Stimulated activated CD8-positive, alpha-beta memory T cell treated with anti-CD3 and anti-CD28 coated beads, Interleukin-15, amount 100 ng/mL, for 1 hour (primary cell): ENCODE measurements at places on chromosomes 3 and 15.

GRCh38 chr3:185680231-185680630 is 94.1 kb downstream of the SENP2 start:
- DNase-seq, result no peak

GRCh38 chr15:77550301-77551251 is 82.1 kb downstream of the LINGO1 start:
- no peak for DNase-seq

GRCh38 chr3:58018892-58019742 is 10.9 kb downstream of the FLNB start:
- no peak for DNase-seq

- no peak for DNase-seq
Observed at GRCh38 chr3:2655229-2655701, 454.9 kb downstream of the IL5RA start.

- no peak for DNase-seq
Observed at GRCh38 chr15:40498418-40498817, 27.6 kb downstream of the CHST14 start.

DNA sequence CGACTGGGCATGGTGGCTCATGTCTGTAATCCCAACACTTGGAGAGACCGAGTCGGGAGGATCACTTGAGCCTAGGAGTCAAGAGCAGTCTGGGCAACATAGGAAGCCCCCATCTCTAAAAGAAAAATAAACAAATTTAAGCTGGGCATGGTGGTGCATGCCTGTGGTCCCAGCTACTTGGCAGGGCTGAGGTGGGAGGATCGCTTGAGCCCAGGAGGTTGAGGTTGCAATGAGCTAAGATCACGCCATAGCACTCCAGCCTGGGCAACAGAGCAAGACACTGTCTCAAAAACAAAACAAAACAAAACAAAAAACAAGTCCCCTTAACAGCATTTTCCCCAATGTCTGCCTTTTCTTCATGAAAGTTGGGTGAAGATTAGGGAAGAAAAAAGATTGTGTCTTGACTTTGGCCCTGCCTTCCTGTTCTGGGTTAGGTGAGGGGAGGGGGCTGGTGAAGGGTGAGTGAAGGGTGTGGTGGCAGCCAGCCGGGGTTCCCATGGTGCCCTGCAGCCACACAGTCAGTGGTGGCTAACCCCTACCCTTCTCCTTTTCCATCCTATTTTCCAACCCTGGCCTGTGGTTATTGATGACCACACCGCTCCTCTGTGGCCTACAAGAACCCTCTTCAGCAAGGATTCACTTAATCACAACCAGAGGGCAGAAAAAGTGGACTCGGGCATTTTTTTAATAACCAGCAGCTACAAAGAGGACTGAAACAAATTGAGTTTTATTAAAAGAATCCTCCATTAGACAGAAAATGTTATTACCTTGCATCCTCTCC is 28.4 kb upstream of the SMAD3 start:
- DNase-seq, result no peak

DNA sequence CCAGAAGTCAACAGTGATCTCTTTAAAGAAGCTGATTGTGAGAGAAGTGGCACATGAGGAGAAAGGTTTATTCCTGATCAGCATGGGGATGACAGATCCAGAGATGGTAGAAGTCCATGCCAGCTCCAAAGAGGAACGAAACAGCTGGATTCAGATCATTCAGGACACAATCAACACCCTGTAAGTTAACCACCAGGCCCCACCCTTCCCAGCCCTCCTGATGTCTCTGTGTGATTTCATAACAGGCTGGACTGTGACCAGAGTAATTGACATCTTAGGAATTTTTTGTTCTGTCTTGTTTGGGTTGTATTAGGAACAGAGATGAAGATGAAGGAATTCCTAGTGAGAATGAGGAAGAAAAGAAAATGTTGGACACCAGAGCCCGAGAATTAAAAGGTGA is 67.7 kb downstream of the KLHL25 start:
- no peak for DNase-seq

DNA sequence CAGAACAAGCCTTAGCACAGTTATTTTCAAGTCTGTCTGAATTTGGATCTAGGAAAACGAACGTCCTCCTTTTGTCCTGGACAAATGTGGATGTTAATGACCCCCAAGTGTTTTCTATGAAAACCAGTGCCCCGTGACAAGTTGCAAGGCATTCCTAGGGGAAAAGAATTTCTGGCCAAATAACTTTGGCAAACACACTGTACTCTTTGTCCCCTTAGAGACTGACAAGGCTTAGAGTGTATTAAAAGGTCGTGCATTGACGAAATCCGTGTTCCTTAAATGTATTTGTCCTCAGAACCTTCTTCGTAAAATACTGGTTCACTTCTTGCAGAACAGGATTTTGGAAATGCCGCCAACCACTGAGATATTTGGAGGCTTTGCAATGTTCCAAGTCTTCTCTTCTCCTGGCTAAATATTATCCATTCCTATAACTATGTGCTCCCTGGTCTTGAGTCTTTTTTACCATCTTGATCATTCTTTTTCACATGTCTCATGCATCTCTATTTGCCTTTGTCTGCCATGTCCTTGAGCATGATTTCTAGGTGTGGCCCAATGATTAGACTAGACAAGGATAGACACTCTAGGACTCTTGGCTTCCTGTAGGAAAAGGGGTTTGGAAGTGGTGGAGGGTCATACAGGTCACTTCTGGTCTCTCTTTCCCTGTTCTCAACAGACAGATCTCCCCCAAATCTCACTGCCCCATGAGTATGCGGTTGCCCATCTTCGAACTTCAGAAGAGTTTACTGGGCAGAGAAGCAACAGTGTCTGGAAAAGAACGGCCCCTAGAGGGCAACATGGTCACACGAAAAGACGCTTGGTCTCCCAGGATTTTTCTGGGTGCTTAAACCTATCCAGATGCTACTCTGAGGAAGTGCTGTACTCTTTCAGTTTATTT is 117.5 kb downstream of the EDEM1 start:
- DNase-seq, result no peak

- no peak for DNase-seq
Observed at GRCh38 chr3:85483986-85484385, 525.2 kb downstream of the CADM2 start.

- DNase-seq, result no peak
Observed at GRCh38 chr15:62241135-62241770, 76.2 kb upstream of the C2CD4B start.

DNA sequence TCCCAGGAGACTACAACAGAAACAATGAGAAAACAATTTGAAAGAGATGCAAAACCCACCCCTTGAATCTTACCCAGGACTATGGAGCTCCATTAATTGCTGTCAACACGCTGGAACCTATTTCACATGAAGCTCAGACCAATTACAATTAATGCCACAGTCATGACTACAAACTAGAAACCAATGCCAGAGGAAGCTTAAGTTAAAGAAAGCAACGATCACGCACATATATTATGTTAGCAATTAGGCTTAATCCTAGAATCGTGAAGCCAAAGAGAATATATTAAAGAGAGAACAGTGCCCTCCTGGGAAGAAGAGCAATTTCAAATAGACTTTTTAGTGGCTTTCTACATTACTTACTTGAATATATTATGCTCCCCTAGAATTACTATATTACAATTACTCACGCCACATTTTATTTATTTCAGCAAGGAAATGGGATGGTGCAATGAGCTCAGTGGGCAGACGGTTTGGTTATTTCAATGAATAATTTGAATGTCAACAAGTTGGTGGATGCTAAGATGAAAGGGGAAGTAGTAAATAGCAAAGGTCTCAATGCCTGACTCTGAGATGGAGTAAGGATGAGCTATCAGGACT is 125.5 kb downstream of the GREM1 start:
- no peak for DNase-seq

- DNase-seq, result no peak
Observed at GRCh38 chr15:83813682-83814081, 159.8 kb downstream of the ADAMTSL3 start.

- no peak for DNase-seq
Observed at GRCh38 chr3:118088696-118089095, 946.0 kb downstream of the IGSF11 start.

DNA sequence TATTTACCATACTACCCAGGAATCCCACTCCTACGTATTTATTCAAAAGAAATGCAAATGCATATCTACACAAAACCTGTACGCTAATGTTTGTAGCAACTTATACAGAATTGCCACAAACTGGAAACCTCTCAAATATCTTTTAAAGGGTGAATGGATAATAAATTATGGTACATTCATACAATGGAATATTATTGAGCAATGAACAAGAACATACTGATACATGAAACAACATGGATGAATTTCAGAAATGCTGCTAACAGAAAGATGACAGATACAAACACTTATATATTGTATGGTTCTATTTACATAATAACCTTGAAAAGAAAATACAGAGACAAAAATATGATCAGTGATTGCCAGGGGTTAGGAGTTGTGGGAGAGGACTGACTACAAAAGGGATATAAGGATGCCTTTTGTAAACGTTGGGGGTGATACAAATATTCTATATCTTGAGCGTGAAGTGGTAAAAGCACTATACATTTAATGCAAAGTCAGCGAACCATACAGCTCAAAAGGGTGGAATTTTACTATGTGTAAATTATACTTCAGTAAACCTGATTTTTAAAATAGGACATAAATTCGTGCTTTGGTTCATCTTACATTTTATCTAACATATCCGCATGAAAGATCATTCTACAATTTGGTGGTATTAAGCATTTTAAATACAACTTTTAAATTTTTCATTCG is 55.0 kb upstream of the FOXB1 start:
- DNase-seq, result no peak

GRCh38 chr3:63344661-63345060 is 66.6 kb downstream of the SYNPR start:
- DNase-seq, result no peak

DNA sequence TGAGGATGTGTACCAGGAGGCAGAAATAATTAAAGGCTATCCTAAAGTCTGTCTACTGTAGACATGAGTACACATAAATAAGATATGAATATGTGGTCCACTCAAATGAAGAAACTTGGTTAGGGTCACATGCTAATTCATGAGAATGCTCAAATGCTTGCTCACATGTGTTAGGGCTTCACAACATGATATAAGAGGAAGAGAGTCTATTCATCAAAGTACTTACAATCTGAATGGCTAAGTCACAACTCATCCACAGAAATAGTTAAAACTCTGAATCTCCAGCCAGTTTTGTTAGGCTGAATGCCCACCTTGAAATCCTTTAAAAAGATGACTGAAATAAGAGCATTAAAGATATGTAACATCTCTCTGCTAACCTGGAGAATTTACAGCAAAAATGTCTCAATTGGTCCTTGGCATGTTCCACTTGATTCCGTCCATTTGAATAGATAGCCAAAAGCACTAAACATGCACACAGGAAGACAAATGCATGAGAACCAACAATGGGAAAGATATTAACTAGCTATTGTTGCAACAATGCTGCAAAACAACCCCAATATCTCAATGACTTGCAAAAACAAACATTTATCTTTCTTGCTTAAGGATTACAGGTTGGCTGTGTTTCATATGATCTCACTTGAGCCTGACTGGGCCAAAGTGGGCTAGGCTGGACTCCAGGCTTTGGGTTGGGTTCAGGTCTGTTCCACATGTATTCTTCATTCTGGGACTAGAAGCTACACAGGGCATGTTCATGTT is 10.6 kb upstream of the TBC1D5 start:
- no peak for DNase-seq

DNA sequence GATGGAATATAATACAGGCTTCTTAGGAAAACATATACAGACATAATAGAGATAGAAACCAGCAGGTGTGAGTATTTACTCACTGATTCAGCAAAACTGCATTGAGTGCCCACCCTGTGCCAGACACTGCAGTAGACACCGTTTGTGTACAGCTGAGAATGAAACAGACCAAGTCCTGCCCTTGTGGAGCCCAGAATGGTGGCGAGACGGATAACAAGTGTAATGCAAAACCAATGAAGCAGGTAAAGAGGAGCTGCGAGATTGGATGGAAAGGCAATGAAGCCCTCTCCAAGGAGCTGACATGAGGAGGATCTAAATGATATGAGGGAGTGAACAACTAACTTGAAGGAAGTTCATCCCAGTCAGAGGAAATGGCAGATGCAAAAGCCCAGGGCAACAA is 256.4 kb downstream of the MEX3B start:
- DNase-seq, result no peak
